Glutamatergic neuron (in vitro differentiated cells): ENCODE measurements at places on chromosomes 7 and 10.

GRCh38 chr7:91517201-91517785 lies 253.1 kb downstream of the FZD1 start:
- no peak for DNase-seq

DNA sequence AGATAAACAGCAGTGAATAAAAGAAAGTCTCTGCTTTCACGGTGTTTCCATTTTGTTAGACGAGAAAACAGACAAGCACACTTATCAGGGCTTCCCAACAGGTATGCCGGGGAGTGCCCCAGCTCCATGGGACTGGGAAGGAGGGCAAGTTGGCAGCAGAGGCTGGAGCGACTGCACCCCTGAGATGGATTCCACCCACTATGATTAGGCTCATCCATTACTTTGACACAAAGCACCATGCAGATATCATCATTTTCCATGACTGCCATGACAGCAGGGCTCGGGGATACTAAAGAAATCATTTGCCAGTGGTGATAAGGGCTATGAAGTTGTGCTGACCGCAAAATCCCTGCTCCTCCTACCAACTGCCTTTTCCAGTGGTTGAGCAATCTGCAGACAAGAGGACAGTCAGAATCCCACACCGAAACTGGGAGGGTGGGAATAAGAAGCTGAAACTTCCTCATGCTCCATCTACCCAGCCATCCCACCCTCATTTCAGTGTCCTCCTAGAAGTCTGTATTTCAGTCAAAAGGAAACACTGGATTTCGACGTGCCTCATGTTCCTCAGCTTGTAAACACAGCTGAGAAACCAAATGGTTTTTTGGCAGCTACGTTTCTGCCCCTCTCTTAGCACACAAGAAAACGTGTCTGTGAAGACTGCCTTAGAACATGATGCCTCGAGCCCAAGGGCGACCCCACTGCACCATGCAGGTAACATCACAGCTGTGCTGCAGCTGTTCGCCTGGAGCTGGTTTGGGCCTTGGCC lies 15.5 kb downstream of the CREB3L2 start:
- DNase-seq, result no peak

GRCh38 chr7:47326220-47326619 lies 255.7 kb downstream of the TNS3 start:
- no peak for DNase-seq

GRCh38 chr10:132447446-132448247 lies 50.6 kb downstream of the PWWP2B start:
- DNase-seq, result peak; percentile 33

- no peak for DNase-seq
Measured at GRCh38 chr10:72034761-72035160, 53.6 kb downstream of the SPOCK2 start.

- DNase-seq, result no peak
Measured at GRCh38 chr10:33337326-33337957, 3.0 kb upstream of the NRP1 start.

DNA sequence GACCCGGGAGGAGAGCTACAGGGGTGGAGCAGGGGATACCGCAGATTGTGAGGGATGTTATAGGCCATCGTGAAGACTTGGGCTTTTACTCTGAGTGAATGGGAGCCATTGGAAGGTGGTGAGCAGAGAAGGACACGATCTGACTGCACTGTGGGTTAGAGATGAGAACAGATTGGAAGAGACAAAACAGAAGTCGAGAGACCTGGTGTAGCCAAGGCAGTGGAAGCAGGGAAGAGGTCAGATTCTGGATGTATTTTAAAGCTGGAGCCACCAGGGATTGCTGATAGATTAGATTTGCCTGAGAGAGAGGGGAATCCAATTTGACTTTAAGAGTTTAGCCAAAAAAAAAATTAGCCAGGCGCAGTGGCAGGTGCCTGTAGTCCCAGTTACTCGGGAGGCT lies 21.6 kb upstream of the EEPD1 start:
- DNase-seq, result no peak

DNA sequence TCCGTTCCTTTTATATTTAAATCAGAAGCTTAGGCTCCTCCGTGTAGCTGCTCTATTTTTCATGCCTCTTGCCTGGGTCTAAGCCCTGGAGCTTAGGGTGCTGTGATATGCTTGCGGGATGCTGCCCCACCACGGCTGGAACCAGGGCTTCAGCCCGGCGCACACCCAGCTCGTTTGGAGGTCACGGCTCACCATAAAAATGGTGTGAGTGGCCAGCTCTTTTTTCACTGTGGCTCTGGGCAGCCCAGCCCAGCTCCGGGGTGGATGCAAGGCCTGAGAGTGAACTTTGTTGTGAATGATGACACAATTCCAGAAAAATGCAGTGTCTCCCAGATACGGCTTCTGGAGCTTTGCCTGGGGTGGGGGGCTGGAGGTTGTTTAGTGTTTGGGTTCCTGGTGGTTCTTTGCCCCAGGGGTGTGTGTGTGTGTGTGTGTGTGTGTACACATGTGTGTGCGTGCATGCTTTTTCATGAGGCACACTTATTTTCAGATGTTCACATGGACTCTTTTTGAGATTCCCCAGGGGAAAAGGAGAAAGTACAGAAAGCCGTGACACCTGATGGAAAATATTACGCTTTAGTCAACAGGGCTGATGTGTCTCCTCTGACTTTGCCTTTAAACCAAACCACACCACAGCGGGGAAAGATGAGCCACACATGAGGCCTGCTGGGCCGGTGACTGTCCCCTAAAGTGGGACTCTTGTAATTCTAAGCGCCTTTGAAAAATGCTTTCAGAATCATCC lies 46.2 kb downstream of the GRK5 start:
- no peak for DNase-seq

DNA sequence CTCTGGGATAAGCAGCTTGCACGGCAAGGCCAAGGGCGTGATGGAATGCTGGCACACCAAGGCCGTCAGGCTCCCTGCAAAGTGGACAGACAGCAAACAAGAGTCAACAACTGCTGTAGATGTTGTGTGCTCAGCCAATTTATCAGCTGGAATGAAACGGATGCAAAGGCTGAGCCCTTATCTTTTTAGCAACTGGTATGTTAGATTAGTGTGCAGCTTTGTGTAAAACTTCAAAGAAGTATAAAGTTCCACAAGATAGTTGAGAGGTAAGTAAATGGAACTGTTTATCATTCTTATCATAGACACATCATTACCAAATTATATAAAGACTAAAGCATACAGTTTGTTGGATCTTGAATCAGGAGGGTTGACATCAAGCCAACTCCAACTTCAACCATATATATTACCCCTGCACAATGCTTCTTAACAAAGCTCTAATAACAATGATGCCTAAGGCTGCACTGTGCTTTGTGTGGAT lies 289.0 kb downstream of the TNS3 start:
- DNase-seq, result no peak

DNA sequence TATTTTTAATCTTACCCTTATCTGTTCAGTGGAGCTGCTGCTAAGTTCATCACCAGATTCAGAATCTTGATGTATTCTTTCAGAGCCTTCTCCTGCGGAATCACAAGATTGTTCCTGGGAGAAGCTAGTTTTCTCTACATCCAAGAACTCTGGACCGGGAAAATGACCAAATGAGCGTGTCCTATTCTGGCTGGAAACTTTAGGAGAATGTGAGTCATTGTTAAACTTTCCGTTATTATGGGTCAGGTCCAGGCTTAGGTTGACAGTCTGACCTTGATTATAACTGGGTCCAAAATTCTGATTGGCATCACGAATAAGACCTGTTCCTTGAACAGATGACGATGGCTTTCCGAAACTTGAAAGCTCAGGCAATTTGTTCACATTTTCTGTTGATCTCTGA lies 20.5 kb downstream of the ARHGAP12 start:
- DNase-seq, result no peak

GRCh38 chr10:33217854-33218253 lies 116.6 kb downstream of the NRP1 start:
- no peak for DNase-seq

- no peak for DNase-seq
Measured at GRCh38 chr10:60429084-60429849, 39.6 kb upstream of the ANK3 start.

GRCh38 chr10:118045837-118046394 lies 825 bp downstream of the RAB11FIP2 start:
- DNase-seq, result no peak

GRCh38 chr10:110724937-110725336 lies 80.8 kb downstream of the RBM20 start:
- DNase-seq, result no peak

DNA sequence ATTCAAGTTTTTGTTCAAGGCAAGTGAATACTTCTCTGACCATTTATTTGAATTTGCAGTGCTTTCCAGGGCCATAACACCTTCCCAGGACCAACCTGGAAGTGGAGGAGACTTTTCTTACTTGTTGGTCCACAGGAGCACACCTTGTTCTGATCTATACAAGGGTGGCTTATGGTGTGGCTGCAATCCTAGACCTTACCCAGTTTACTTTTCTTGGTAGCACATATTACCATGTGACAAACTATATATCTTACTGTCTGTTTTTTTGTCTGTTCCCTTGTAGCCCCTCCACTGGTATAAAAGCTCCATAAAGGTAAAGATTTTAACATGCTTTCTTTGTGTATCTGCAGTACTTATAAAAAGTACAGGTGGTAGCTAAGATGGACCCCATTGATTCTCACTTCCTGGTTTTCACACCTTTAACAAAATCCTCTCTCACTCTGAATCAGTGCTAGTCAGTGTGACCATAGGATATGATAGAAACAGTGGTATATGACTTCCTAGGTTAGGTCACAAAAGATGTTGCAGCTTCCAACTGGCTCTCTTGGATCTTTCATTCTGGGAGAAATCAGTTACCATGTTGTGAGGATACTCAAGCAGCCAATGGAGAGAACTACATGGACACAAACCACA lies 5.6 kb upstream of the ASB4 start:
- DNase-seq, result no peak

GRCh38 chr7:25596443-25596842 lies 368.2 kb upstream of the NPVF start:
- no peak for DNase-seq

DNA sequence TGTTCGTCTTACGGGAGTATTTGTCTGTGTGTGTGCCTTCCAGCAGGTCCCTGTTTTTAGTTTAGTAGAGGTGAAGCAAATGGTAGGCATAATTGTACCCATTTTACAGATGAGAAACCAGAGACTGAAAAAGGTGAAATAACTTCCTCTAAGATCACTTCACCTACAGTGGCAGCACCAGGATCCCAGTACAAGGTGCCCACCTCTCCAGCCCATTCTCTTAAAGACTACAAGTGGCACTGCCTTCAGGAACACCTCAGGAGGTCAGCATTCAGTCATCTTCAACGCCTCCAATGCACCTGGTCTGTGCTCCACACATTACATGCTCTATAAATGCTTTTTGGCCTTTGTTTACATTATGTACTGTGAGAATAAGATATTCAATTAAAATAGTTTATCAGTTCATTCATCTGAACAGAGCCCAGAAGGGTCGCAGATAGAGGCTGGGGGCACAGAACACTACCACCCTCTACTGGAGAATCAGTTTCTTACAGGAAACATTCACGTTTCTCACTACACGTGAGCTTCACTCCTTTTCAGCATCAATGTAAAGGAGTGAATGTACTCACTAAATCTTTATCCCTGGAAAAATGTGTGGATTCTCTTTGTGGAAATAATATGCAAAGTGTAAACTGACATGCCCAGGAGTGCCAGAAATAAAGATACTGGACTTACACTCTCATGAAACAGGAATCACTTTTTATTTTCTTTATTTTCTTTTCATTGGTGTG lies 45.5 kb upstream of the ABLIM1 start:
- peak; percentile 21 for DNase-seq

GRCh38 chr10:120423431-120424197 lies 33.4 kb upstream of the PLPP4 start:
- peak; percentile 71 for DNase-seq

DNA sequence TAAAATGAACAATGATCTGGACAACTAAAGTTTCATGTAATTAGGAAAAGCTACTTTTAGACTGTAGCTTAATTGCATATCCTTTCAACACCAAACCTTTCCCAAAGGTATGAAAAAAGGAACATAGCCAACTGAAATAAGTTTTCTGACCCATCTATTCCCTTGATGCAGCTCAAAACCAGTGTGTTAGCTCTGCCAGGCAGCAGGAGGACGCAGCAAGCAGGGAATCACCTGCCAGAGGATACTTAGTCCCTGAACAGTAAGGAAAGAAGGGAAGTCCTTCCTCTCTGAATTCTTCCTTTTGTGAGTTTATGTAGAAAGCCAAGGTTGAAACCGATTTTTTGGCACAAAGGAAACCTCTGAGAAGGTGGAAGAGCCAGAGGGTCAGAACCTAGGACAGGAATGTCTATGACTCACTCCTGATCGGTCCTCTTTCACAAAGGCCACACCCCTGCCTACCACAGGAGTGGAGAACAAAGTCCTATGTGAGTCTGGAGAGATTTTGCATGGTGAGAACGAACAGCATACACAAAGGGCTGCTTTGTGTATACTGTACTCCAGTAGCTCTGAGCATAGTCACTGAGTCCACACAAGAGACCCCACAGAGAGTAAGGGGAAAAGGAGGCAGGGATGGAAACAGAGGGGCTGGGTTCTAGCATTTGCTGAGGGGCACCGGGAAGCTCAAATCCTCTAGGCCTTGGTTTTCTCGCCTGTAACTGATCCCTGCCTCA lies 68.8 kb upstream of the GSDME start:
- no peak for DNase-seq

- peak; percentile 68 for DNase-seq
Measured at GRCh38 chr10:68251151-68251550, 19.2 kb upstream of the ATOH7 start.

DNA sequence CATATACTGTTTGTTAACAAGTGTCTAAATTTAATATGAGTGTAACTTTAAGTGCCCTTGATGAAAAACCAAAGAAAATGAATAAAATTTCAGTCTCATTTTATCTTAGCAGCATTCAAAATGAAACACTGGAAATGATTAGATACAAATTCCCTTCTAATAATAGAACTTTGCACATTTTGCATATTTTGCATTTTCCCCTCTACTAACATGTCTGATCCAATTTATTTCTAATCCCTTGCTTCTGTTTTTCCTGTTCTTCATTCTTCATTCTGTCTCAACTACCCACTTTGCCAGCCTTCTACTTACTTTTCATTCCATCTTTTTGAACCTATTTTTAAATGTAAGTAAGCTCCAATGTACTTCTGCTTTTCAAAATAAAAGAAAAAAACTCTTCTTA lies 42.7 kb upstream of the SEMA3D start:
- no peak for DNase-seq

DNA sequence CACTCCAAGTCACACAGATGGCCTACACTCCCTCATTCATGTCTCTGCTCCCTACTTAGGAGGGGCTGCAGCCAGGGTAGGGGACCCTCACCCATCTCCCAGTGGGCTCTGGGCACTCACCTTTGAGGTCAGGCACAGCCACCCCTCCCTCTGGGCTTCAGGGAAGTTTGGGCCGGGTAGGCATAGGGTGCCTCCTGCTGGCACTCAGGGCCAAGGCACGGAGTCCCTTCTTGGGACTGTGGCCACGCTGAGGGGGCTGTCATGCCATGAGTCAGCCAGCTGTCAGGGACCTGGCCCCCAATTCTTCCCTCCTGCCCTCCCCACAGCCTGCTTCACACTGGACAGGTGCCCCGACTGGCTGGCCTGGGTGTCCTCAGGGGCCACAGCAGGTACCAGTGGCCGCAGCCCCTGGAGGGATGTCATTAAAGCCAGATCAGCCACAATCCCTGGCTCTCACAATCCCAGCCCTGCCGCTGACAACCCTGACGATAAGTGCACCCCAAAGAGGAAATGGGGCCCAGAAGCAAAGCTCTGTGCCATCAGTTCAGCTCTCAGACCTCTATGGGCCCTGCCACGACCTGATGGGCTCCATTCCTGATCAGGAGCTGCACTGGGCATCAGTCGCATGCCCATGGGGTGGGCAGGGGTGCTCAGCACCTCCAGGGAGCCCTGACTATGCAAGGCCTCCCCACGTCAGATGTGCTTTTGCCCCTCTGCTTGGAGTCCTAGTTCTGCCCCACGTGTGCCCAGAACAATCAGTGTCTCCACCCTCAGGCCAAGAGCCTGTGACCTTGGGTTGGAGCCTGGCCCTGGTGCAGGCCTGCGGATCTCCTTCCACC lies 34.1 kb upstream of the RET start:
- DNase-seq, result no peak
